ENCODE measurements at places on chromosomes 3 and 15.

GRCh38 chr15:43095708-43096347, 10.0 kb downstream of the UBR1 start:
- no peak for DNase-seq

DNA sequence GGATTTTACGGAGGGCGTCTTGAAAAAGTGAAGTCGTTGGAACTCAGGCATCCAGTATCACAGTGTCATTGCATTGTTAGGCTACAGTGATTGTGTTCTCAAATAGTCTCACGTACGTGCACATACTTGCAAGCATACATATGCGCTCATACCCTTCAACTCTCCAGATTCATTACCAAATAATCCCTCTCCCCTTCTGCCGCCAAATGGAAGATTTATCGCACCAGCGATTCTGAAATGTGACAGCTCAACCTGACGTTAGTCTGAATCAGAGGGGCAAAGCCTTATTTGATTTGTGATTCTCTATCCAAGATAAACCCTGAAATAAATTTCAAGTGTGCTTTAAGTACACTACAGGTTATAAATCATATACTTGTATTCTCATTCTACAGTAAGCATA, 119.4 kb downstream of the GADL1 start:
- DNase-seq = peak; percentile 60

DNA sequence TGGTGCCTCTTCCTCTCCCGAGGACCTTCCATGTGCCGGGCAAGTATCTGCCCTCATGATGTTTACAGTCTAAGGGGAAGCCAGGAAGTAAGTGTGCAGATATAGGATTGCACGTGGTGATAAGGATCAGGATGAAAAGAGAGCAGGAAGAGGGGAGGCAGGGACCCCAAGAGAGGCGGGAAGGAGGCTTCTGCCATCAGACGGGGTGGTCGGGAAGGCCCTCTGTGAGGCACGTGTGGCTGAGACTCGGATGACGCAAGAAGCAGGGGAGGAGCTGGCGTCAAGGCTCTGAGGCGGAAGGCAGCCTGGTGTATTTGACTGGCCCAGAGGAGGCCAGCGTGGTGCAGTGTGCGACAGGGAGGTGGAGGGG, 762 bp upstream of the IQSEC1 start:
- DNase-seq = no peak

DNA sequence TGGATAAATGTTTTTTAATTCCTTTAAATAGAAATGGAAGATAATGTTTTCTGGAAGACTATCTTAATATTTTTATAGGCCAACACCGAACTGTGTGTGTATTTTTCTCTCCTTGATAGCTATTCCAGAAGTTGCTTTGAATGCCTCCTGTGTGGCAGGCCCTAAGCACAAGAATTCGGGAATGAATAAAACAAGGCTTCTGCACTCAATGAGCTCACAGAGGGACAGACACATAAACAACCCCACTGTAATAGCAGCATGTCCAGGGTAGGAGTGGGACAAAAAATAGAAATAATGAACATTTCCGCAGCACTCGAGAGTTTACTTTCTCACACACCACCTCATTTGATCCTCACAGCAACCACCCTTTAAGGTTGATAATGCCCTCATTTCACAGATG, 18.0 kb downstream of the SRGAP3 start:
- DNase-seq = no peak

- no peak for DNase-seq
Measured at GRCh38 chr3:129620828-129621559, 14.5 kb upstream of the PLXND1 start.

DNA sequence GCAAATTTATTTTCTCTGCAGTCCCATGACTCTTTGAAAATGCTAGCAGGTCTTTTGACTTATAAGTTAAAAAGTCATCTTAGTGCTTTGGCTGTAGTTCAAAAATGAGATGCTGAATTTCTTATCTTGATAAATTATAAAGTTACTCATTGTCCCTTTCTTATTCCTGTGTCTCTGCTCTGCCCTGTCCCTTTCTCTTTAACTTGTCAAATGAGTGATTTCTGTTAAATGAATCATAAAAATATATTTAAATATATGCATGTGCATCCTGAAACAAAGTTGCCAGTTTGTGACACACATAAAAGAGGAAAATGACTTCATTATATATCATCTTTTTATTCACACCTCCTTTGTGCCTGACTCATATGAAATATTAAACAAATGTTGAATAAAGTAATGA, 1097.3 kb upstream of the EPHA6 start:
- DNase-seq = no peak

GRCh38 chr3:52506266-52506966, 11.3 kb downstream of the STAB1 start:
- no peak for DNase-seq

GRCh38 chr3:33732394-33732793, 14.3 kb upstream of the CLASP2 start:
- DNase-seq = no peak

DNA sequence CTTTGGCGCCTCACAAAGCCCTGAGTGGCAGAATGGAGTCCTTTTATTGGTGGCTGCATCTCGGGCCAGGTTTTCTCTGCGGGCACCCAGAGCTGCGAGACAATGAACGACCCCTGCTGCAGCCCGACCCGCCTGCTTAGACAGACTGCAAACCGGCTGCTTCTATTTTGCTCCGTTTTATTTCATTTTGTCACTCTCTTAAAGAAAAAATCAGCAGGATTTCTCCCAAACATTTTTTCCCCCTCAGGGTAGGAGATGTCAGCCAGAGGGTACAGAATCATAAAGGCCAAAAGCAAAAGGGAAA, 64.8 kb downstream of the OXNAD1 start:
- DNase-seq = no peak

DNA sequence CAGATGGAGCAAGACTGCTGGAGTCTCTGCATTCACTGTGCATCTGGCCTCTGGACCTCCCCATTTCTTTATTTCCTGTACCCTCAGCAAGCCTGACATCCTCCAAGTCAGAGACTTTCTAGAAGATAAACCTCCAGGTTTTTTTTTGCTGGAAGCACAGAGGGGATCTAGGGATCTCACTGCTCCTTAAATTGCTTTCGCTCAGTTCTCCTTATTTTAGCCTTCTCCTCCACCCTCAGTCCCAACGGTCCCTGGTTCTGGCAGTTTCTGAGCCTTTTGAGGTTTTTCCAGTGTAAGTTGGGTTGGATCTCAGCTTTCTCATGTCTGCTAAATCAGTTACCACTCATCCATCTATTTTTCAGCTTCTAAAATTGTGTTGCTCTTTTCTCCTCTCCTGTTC, 22.7 kb upstream of the CHD2 start:
- no peak for DNase-seq

DNA sequence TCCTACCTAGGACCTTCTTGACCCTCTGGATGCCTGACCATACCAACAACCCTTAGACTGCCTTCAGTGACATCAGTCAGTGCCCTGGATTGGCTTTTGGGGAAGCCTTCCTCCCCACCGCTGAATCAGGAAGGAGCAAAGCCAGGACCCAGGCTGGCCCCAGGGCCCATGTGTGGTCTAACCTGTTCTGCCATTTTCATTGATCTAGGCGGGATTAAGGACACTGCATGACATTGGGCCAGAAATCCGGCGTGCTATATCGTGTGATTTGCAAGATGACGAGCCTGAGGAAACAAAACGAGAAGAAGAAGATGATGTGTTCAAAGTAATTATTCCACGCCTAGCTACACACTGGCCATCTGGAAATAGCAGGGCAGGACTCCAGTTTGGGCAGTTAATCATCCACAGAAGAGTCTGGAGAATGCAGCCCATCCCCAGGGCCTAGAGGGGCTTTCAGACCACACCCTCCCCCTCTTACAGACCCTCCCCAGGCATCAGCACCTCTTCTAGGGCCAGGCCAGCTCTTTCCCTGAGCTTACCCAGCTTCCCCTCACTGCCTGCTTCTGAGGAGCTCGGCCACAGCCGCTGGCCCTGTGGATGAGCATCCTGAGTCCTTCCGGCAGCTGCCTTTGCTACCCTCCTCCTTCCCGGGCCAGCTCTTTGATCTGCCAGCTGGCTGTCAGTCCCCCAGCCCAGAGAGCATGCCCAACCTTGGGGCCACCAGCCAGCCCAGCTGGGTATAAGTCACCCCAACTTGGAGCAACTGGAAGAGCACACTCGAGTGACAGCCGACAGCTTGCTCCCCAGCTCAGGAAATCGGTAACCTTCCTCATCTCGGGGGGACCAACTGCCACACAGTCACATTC, 45.9 kb downstream of the CHDH start:
- DNase-seq = no peak

- DNase-seq = no peak
Measured at GRCh38 chr3:12585970-12586369, 29.1 kb downstream of the MKRN2 start.

DNA sequence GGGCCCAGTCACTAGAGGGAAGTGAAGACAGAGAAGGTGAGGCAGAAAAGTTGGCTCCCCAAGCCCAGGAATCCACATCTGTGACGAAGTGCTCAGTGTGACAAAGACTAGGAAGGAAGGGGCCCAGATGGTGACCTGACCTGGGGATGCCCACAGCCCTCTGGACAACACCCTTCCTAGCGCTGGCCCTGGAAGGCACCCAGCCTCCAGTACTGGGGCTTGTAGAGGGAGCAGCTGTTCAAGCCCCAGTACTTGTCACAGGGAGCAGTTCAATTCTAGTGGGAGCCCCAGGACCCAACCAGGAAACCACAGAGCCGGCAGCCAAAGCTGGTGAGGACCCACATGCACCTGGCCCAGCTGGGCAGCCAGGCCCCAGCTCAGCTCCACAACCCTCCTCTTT, 190.8 kb downstream of the XXYLT1 start:
- DNase-seq = no peak

- no peak for DNase-seq
Measured at GRCh38 chr15:39100106-39100660, 480.7 kb upstream of the THBS1 start.

DNA sequence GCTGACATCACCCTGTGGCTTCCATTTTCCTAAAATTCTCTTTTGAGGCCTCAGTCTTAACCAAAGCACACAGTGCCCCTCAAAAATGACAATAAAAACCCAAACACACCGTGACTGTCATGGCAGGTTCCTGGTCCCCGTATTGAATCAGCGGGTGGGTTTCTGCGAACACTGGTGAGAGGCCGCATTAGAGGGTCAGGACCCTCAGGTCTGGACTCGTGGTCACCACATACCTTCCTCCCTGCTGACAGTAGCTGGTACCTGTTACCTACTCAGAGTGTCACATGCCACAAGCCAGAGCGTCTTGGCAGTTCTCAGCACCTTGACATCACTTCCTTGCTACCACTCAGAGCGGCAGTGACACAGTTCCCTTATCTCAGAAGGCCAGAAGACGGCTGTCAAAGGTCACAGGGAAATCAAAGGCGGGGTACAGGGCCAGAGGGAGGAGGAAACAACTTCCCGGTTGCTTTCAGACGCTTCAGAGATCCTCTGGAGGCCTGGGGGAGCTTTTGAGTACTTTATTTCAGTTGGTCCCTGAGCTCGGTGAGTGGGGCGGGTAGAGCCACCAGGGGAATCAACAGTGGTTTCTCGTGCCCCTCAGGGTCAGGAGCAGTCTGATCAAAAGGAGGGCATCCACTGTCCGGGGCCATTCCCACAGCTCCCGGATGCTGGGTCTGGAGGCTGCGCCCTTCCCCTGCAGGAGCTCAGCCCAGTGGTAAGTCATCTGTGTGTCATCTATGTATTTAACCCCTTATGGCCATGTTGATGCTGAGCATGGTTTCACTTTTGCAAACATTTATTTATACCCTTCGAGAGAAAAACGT, at the start of the genes CCR5AS and CCRL2:
Gene CCR5AS, minus strand, starts transcription at position 279 of the 824 bp plus-strand sequence.
Gene CCRL2, plus strand, starts transcription at position 472 of the 824 bp plus-strand sequence. CDS start 821 bp downstream, outside the sequence.
- no peak for DNase-seq

DNA sequence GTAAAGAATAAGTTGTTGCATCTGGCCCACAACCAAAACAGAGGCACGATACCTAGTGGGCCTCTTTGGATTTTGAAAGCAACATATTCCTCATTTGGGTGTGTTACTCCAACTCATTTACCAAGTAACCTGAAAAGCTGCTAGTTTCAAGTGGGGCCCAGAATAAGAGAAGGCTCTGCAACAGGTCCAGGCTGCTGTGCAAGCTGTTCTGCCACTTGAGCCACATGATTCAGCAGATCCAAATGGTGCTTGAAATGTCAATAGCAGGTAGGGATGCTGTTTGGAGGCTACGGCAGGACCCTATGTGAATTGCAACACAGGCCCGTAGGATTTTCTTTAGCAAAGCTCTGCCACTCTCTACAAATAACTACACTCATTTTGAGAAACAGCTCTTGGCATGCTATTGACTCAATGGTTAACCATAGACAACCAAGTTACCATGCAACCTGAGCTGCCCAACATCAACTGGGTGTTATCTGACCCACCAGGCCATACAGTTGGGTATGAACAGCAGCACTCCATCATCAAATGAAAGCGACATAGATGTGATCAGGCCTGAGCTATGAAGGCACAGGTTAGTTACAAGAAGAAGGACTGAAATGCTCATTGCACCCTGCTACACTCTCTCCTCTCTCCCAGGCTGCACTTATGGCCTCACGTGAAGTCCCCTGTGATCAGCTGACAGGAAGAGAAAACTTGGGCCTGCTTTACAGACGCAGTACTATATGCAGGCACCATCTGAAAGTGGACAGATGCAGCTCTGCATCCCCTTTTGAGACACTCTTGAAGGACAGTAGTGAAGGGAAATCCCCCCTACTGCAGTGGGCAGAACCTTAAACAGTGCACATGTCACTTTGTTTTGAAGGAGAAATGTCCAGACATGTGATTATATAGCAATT, 9.5 kb upstream of the MCF2L2 start:
- no peak for DNase-seq

All from SHP77 (cell line).